Brain (organoid and tissue), 16 donors: ENCODE measurements at places on chromosomes 12 and 14. TPM values are rescaled to one million over a fixed set of nuclear protein-coding genes. Genes with fewer than 3 reads are reported as not detected.

ACOT6 gene
- polyA plus RNA-seq, result not detected

ANKRD33 gene
- not detected for polyA plus RNA-seq

SLC17A8 gene
- polyA plus RNA-seq, result 2.3 TPM

LMO3 gene
- 34.7 TPM for polyA plus RNA-seq

CCDC198 gene
- polyA plus RNA-seq, result not detected

KRT75 gene
- polyA plus RNA-seq, result 0.14 TPM

SERPINA10 gene
- polyA plus RNA-seq, result not detected

SLC6A15 gene
- 2.5 TPM for polyA plus RNA-seq

CYP46A1 gene
- polyA plus RNA-seq, result 31.8 TPM

NTF3 gene
- 2.1 TPM for polyA plus RNA-seq

ZNF891 gene
- 0.36 TPM for polyA plus RNA-seq
